Stimulated activated CD8-positive, alpha-beta memory T cell treated with anti-CD3 and anti-CD28 coated beads, Interleukin-4, amount 100 ng/mL, for 1 hour (primary cell): ENCODE measurements at places on chromosomes 2 and 18.
A peak's percentile ranks its signal among the peaks of the same experiment; 100 is the strongest.

DNA sequence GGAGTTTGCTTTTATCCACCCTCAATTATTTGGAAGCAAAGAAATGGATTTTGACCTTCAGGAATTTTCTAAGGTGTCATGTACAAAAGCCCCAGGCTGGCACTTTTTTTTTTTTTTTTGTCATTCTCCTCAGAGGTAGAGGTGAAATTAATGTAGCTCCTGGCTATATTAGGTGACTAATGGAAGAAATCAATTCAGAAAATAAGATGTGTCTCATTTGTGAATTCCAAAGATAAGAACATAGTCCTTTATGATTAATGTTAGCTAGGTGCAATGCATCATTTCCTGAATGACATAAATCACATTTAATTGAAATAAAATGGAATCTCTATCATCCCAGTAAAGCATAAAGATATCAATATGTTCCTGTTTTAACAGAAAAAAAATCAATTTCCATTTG is 477.6 kb downstream of the FBXO15 start:
- DNase-seq, result no peak

DNA sequence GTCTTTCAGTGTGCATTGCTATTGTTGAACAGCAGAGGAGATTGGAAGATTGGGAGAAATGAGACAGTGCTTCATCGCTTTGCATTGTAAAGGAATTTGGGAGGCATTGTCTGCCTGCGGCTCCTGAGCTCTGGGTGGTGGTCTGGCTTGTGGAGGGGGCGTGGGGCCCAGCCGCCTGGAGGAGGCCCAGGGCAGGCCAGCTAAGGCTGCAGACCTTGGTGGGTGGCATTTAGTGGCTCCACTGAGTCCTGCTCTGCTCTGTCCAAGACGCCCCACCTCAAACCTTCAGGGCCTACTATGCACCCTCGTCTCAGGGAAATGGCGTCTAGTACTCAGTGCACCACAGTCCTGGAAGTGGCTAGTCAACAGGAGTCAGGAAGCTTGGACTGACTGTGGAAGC is 5.7 kb upstream of the HS1BP3 start:
- DNase-seq, result no peak

- peak; percentile 3 for DNase-seq
Observed at GRCh38 chr2:46776687-46777327, 138.8 kb downstream of the MCFD2 start.

DNA sequence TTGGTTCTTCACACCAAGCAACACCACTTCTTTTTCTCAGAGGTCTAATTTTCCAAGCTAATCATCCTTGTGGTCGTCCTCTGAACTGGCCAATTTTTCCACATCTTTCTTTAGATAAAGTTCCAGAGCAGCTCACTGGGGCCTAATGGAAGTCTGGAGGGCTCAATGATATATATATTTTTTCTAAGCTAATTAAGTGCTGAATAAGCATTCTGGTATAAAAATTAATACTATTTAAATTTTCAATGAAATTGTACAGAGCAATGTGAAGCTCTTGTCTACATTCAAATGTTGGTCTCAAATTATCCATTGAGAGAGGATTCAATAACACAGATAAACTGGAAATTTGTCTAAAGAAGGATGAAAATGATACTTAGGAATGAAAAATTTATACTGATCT is 866.6 kb downstream of the ERBB4 start:
- no peak for DNase-seq

GRCh38 chr2:11865378-11865777 is 118.9 kb downstream of the LPIN1 start:
- no peak for DNase-seq

DNA sequence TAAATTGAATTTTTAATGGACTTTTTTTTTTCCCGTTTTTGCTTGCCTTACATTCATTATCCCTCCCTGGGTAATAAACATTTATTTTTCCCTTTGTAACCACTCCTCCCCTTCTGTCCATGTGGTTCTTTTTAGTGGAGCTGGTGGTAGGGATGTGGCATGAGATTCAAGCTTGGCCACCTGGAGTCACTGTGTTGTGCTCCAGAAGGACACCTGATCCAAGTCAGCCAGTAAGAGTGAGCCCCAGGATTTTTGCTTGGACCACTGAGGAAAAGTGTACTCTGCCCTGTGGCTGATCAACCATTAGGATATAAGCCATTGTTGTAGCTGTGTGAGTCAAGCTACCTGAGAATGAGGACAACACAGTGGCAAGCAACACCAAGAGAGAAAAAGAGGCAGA is 11.1 kb upstream of the ACTR3 start:
- no peak for DNase-seq

GRCh38 chr2:10229462-10230099 is 73.1 kb upstream of the HPCAL1 start:
- DNase-seq, result no peak

GRCh38 chr2:144115739-144116291 is 404.1 kb downstream of the ZEB2 start:
- DNase-seq, result no peak

DNA sequence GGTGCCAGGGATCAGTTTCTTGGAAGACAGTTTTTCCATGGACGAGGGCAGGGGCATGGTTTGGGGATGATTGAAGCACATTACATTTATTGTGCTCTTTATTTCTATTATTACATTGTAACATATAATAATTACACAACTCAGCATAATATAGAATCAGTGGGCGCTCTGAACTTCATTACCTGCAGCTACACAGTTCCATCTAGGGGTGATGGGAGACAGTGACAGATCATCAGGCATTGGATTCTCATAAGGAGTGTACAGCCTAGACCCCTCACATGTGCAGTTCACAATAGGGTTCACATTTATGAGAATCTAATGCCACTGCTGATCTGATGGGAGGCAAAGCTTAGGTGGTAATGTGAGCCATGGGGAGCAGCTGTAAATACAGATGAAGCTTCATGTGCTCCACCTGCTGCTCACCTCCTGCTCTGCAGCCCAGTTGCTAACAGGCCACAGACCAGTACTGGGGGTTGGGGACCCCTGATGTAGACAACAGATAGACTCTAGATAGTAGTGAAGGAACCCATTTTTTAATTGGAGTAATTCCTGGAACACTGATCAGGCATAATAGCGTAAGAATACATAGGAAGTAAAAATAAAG is 41.5 kb upstream of the MC4R start:
- no peak for DNase-seq

DNA sequence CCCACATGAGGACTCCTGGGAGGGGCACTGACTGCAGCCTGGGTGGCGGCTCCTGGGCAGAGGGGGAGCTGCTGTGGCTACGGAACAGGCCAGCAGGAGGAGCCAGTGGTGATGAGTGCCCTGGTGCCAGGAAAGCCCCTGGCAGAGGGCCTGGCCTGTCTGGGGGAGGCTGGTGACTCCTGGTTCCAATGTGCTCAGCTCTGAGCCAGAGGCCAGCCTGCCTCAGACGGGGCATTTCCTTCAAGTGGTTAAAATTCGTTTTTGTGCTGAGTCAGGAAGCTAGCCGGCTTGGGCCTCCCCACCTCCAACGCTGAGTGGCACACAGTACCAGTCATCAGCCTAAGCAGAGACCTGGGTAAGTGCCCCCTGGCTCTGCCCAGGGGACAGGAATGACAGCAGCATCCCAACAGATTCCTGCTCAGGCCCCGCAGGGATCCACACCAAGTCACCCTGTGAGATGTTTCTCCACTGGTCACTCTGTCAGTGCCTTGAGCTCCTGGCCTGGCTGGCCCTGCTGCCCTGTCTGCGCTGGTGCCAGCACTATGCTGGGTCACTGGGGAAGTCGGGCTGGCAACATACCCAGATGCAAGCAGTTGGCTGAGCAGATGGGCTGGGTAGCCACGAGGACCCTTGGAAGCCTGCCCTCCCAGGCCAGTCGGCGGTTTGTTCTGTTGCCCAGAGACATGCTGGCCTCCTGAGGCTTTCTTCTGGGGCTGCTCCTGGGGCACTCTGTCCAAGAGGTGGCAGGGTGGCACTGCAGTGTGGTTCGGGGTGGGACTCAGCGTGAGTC is 7.1 kb upstream of the KLF11 start:
- DNase-seq, result no peak

DNA sequence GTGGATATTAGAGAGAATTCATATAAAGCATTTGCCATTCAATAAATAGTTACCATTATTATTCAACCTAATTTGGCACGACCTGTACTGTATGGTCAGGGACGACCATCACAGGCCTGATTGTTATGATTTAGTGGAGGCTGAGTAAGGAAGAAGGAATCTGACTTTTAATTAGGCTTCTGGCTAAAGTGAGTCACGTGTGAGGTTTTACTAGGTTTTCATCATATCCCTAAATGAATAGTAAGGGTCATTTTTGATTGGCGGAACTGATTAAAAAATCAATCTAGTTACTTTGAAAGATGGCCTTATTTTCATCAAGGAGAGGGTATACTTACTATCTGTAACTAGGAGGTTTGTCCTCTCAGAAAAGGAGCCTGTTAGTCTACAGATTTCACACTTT is 143.4 kb downstream of the ADCYAP1 start:
- no peak for DNase-seq
